ENCODE measurements at places on chromosomes 12 and 14.

DNA sequence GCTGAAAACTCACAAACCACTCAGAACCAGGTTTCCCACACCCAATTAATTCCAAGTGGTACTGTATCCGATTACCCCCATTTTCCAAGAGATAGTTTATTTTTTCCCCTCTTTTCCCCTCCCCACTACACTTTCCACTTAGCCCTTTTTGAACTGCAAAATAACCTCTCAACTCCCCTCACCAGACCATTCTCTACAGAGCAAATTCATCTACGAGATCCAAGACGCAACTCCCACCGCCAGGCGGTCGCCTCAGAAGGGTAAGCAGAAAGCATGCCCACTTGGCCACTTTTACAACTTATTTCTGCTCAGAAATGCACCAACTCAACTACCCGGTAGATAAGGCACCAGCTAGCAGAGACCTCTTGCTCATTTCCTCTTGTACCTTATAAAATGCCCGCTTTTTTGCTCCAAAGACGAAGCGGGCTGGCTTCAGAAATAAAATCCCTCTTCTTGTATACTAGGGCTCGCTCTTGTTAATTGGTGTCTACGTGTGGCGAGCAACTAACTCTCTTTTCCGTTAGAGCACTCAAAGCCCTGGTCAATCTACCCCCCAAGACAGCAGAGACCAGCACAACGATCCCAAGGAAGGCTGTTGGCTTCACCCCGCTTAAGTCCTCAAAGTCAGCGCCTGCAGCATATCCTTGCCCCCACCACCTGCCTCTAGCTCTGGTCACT is 910 bp upstream of the SRP54 start:
- peak; percentile 37 for DNase-seq

DNA sequence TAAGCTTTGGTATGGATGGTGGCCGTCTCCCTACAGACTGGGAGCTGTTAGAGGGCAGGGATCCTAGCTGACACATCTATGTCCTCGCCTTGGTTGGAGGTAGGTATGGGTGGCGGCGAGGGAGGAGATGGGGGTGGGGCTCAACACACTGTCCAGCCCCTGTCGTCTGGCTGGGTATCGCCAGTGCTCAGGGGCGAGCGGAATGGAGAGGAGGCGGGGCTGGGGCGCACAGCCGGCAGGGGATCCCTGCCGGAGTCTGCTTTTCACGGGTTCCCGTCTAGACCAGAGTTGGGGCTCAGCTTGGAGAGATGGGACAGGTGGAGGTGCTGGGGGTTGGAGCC is 16.1 kb downstream of the TAMALIN start:
- DNase-seq: no peak

- DNase-seq: peak; percentile 99
These were observed at the start of gene CYP46A1 for GRCh38 chr14:99683619-99684409. Gene CYP46A1, plus strand, starts transcription at chr14:99684298. Its CDS starts 120 bp downstream, at chr14:99684418.

GRCh38 chr12:84911271-84912197 is 1.1 kb downstream of the SLC6A15 start:
- no peak for DNase-seq

DNA sequence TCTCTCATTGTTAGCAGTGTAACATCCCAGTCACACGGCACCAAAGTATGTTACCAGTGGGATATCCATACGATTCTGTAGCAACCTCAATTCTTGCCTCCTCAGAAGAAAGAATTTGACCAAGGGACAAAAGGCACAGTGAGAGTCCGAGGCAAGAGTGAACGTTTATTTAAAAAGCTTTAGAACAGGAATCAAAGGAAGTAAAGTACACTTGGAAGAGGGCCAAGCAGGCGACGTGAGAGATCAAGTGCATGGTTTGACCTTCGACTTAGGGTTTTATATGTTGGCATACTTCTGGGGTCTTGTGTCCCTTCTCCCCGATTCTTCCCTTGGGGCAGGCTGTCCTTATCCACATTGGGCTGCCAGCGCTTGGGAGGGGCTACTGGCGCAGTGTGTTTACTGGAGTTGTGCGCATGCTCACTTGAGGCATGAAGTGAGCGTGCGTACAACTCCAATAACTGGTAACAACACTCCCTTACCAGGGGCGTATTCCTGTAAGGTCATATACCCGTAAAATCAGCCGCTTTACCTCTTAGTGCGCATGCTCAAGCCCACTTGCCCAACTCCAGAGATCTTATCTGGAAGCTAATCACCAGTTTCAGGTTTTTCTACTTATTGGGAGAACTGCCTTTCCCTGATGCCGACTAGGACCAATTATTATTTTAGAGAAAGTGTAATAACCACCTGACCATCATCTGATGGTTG is 71.7 kb downstream of the FAR2 start:
- no peak for DNase-seq

GRCh38 chr14:22210026-22210425 is 379.0 kb downstream of the DAD1 start:
- DNase-seq: no peak

DNA sequence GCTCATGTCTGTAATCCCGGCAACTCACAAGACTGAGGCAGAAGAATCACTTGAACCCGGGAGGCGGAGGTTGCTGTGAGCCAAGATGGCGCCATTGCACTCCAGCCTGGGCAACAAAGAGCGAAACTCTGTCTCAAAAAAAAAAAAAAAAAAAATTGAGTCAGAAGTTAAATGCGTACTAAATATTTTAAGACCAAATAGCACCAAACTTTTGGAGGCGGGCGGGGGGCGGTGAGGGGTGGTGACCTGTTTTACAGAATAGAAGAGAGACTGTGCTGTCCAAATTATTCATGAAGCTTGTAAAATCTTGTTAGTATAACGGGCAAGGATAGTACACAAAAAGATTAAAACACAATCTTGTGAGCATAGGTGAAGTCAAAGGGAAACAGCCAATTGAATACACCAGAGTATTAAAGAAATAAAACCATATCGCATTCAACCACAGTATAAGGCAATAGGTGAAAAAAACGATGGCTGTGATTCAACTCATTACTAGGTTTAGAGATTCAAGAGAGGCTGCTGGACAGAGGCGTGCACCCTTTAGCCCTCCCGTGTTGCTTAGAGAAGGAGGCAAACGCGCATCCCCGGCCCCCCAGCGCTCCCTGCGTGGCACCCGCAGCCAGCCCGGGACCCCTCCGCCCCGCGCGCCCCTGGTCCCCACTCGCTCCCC is 571 bp downstream of the ZNF891 start:
- no peak for DNase-seq

DNA sequence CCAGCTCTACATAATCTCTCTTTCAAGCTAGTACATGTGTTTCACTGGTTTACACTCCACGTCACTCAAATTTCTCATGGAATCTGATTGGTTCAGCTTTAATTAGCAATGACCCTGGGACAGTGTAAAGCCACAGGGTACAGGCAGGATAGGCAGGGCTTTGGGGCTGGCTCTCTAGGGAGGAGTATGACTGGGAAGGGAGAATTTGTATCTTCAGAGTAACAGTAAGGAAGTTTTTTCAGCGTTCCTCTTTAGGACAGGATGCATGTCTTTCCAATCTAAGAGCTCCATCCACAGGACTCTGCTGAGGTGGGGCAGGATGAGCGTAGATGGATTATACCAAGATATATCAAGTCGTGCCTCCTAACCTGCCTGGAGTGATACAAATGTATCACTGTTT is 112.0 kb upstream of the CLEC14A start:
- no peak for DNase-seq

- no peak for DNase-seq
These were observed 172.5 kb downstream of the GXYLT1 start for GRCh38 chr12:41972196-41972595.

GRCh38 chr14:32738206-32738871 is 200.3 kb upstream of the NPAS3 start:
- no peak for DNase-seq

DNA sequence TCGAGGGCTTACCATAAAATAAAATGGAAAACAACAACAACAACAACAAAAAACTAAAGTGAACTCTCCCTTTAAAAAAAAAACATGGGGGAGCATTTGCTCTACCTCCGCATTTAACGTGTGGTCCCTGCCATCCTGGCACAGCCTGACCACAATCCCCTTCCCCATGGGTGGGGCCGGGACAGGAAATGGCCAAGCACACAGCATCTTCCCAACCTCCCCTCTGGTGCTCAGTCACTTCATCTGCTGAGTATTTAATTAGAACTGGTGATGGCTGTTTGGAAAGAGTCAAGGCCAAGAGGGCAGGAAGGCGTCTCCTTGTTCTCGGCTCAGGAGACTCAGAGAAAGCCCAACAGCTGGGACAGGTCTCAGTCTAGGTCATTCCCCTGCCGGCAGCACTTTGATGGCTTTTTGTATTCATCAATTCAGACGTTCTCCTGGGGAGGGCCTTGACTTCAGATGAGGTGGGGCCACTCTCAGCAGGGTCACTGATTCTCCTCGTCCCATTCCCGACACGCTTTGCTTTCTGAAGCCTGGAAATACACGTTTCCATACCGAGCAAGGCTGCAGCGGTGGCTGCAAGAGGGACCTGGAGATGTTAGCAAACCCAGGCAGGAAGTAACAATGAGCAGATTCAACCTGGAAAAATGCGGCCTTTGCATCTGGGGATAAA is 44.4 kb downstream of the ANO2 start:
- no peak for DNase-seq

GRCh38 chr12:26212396-26212795 is 17.0 kb downstream of the SSPN start:
- no peak for DNase-seq

- DNase-seq: no peak
These were observed 411.4 kb upstream of the SOX5 start for GRCh38 chr12:24360907-24361306.

GRCh38 chr12:83010169-83010804 is 323.6 kb downstream of the TMTC2 start:
- DNase-seq: no peak

GRCh38 chr12:2735432-2735831 is 59.3 kb upstream of the FKBP4 start:
- DNase-seq: no peak

DNA sequence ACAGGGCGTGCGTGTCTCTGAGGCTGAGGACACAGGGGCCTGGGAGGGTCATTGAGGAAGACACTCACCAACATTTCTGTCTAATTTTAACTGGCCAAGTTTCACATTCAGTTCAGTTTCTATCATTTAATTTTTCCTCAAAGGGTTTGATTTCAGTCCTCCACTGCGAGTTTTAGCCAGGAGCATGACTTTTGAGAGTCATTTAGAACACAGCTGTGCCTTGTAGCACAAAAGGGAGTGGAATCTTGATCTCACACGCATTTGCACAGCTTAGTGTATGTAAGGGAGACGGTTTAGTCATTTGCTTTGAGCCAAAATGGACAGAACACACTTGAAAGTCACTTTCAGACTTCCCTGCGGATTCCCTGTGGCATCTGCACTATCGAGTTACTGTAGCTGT is 1090.8 kb downstream of the BCL11B start:
- no peak for DNase-seq

GRCh38 chr14:106737021-106737420 is 1210.6 kb downstream of the TMEM121 start:
- no peak for DNase-seq

DNA sequence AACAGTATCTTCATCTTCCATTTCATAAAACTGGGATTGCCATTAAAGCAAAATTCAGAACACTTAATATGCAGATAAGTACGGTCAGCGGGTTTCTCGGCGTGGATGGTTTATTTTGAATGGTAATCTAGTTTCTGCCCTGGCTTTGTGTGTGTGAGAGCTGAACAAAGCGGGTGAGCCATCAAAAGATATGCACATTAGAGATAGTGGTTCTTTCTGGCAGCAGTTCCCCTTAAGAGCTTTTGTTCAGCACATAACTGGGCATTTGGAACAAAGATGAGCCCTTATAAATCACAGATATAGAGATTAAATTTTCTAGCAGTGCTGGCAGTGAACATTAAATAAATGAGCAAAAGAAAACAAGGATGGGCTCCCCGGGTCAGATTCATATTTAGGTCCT is 207.5 kb downstream of the CALM1 start:
- no peak for DNase-seq

DNA sequence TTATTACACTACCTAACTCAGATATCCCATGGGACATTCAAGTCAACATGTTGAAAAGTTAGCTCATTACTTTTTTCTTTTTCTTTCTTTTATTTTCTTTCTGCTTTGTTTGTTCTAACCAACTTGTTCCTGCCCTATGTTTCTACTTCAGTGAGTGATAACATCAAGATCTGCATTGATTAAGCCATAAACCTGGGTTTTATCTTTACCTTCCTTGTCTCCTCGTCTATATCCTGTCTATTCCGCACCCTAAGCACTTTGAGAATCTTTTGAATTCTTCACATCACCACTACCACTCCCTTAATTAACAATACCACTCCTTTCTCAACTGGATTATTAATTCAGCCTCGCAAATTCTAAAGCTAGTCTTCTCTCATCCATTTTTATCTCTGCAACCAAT is 81.9 kb upstream of the AVPR1A start:
- no peak for DNase-seq

GRCh38 chr14:66037361-66037760 is 448.8 kb upstream of the CCDC196 start:
- DNase-seq: no peak

DNA sequence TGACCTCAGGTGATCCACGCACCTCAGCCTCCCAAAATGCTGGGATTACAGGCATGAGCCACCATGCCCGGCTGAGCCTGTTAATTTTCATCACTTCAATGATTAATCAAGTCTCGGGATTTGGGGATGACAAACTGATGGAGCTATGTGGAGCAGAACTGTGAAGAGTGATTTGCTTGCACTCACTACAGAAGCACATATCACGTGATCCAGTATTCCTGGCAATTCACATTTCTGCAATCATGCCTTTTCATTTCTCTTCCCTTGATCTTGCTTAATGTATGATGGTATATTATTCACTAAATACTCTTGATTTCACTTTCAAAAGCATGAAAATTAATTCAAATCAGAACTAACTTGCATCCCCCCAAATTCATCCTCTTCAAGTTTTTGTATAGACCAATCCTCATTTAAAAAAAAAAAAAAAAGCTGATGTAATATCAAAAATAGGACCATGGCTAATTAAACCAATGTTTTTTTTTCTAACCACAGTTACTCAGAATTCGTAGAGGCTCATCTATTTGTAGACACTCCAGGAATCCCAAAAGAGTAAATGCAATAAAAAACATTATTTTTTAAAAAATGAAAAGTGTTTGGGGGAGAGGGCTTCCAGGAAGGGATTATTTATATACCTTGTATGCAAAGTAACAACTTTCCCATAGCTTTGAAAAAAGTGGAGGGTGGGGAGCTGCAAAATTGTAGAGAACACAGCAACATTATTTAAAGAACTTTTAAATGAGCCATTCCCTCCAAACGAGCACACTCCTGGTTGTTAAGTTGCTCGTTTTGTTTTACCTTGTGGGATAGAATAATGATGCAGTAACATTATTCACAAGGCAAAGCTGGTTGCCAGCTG is 7.0 kb upstream of the ATXN2 start:
- no peak for DNase-seq

GRCh38 chr14:91245029-91245428 is 525 bp upstream of the GPR68 start:
- peak; percentile 69 for DNase-seq

GRCh38 chr14:33777681-33778080 is 173.2 kb downstream of the EGLN3 start:
- no peak for DNase-seq
